ENCODE measurements at places on chromosomes 1 and 21.
A peak's percentile ranks its signal among the peaks of the same experiment; 100 is the strongest.

- DNase-seq = no peak
These were observed 311.5 kb upstream of the DEPDC1 start for GRCh38 chr1:68808351-68808750.

DNA sequence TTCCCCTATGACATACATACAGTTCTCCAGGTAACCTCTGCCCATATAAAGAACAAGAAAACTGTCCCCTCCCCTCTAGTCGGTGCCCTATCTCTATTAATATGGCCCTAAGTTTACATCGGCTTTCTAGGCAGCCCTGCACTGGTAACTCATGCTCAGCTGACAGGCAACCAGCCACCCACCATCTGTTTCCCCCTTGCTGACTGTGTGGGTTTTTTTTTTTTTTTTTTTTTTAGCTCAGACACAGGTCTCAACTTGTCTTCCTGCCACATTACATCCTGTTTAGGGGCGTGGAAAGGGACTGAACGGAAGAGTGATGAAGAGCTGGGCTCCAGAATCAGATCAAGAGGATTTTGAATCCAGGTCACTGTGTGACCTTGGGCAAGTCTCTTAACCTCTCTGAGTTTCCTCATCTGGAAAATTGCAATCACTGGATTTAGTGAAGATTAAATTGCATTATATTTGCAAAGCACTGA lies 14.0 kb downstream of the LAPTM5 start:
- DNase-seq = no peak

- no peak for DNase-seq
These were observed 27.4 kb downstream of the CHML start for GRCh38 chr1:241612533-241613477.

- DNase-seq = no peak
These were observed 1.6 kb downstream of the NSUN4 start for GRCh38 chr1:46342084-46342656.

GRCh38 chr1:3316340-3316943 lies 138.0 kb upstream of the ARHGEF16 start:
- no peak for DNase-seq

GRCh38 chr1:229342656-229343569 lies at the start of gene CCSAP:
Gene CCSAP, minus strand, starts transcription at chr1:229343047. Its CDS starts 582 bp downstream, at chr1:229342465.
- no peak for DNase-seq

- DNase-seq = peak; percentile 59
These were observed 441.6 kb downstream of the OMA1 start for GRCh38 chr1:58104960-58105359.

DNA sequence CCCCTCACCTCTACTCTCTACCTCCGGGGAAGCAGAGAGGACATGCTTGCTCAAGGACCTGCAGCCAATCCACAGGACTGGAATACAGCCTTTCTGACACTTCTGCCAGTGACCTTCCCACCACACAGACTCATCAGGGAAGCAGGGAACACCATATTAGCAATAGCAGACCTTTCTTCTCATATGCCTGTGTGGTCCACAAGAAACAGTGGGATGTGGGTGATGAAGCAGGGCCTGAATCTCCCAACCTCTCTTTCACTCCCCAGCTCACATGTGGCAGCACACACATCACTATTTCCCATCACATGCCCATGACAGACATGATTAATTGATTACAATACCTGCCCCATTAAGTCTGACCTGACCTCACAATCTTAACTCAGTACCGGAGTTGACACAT lies 695.1 kb downstream of the MATN1 start:
- no peak for DNase-seq

DNA sequence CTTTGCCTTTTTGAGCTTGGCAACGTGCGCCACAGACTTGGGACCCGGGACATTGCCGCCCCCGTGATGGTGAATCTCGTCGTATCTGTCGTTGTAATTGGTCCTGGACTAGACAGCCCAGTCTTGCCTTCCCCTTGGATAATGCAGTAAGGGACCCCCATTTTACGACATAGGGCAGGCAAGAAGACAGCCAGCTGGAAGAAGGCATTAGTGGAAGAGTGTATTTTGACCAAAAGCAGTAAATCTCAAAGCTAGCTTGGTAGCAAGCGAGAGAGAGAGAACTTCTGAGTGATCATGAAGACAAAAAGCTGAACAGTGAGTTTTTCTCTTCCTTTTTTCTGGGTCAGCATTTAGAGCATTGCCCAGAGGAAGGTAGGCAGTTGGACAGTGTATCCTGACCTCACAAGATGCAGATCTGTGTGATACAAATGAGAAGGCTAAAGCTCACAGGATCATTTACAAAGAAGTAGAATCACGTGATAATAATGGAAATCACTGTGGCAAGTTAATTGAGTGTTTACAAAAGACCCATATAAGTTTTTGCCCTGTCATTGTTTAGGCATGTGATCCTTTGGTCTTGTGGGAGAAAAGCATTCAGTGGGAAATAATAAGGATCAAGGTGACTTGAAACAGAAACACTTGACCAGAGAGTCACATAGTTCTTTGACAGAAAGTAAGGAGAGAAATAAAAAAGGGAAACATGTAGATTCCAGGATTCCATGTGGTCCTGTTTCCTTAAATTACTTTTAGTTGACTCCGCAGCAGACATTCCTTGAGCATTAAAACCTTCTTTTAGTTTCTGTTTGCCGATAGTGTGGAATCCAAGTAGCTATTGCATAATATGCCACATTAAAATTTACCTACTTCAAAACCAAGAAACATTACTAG lies 66.3 kb downstream of the CNST start:
- DNase-seq = no peak

- no peak for DNase-seq
These were observed 138.6 kb upstream of the FAM78B start for GRCh38 chr1:166305371-166305770.

DNA sequence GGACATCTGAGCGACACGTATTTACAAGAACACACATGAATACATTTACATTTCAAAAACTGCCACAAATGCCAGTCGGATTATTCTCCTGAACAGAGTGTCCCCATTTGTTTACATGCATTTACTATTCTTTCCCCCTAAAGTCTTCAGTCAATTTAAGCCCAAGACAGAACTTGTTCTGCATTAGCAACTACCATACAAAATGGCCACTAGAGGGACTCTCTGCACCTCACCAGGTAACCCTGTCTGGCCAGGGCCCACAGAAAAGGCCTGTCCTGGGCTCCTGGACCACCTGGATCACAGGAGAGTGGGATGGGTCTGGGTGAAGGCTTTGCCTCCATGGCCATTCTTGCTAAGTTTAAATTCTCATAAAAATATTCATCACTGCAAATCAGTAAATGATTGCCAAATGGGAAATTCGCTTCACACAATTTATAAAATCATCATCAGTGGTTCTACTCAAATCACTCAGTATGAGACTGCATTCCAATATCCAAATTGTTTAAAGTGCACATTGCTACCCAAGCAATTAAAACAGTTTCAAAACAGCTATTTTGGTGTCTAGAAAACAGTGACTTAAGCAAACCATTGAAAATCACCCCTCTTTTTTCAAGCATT lies 12.5 kb upstream of the GUCA2A start:
- DNase-seq = no peak

- DNase-seq = no peak
These were observed 23.9 kb upstream of the RUNX1 start for GRCh38 chr21:35072960-35073359.

DNA sequence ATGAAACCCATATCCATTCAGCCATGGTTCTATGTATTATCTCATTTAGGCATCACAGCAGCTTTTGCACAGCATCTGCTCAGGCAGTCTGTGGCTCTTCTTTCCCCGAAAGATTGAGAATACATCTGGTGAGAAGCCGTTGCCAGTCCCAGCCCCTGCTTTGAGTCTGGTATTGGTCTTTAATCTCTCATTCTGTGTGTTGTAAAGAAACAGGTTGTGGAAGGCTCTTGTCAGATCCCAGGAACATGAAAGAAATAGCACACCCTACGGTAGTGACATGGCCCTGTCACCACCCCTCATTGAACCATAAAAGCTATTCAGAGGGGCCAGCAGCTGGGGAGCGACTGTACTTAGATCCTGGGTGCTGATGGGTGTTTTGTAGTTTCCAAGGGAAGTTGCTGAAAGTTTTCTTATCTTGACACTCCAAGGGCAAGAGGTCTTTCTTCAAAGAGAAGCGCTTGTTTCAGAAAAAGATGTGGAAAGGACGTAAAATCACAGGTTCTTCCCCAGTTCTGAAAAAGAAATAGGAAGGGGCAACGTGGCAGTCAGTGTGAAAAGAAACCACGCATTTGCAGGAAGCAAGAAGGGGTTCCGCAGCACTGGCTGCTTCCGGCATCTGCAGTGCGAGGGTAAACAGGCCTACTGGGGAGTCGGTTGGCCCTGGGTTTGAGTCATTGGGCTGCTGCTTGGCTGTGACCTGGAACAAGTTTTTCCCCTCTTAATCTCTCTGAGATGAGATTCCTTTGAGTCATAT lies 145.0 kb downstream of the DHRS3 start:
- DNase-seq = no peak

DNA sequence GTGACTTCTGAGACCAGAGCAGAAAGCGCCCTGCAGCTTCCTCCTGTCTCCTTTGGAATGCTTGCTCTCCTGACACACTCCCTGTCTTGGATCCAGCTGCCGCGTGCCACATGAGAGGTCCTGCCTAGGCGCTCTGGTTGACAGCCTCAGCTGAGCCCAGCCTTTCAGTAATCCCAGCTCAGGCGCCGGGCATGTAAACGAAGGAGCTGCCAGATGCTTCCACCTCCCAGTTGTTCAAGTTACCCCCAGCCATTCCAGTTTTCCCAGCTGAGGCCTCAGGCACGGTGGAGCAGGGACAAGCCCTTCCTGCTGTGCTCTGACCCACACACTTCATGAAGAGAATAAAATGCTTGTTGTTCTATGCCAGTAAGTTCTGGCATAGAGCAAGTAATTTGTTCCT lies 14.3 kb upstream of the CD34 start:
- no peak for DNase-seq

DNA sequence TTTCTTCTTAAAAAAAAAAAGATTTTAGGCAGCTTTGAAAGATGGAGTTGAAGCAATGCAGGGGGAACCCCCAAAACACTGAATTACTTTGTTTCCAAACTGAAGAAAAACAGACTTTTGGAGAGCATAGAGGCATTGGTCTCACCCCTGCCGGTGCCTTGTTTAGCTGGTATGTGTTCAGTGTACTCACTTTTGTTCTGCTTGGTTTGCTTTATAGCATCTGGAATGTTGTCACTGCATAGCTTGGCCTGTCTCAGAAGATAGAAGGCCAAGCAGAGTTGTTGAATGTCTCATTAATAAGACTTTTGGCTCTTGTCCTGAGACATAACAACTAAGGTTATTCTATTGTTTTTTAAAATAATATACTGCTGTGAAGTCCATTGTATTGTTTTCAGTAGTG lies 6.9 kb downstream of the THRAP3 start:
- no peak for DNase-seq

DNA sequence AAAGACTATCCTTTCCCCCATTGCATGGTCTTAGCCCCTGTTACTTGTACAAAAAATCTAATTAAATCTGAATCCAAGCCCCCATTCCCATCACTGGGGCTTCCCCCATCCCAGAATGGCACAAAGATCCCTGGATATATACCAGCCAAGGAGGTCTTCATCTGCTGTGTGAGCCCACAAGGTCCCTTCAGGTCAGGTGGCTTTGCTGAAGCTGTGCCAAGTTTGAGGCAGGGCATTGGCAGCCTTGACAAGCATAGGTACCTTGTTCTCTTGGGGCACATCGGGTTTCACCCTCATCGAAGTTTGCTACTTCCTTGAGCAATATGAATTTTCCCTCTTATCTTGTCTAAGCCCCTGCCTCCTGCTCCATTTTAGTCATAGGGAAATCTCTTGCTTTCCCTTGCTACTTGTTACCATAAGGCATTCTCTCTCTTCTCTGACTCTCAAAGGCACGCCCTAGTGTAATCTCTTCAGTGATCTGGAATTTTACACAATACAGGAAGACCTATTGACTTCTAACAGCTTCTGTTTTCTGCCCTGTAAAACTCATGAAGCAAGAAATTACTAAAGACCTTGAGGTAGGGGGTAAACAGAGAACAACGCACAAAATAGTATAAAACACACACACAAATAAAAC lies 71.4 kb upstream of the COG2 start:
- no peak for DNase-seq

- DNase-seq = no peak
These were observed 22.7 kb downstream of the UBASH3A start for GRCh38 chr21:42426424-42426823.

DNA sequence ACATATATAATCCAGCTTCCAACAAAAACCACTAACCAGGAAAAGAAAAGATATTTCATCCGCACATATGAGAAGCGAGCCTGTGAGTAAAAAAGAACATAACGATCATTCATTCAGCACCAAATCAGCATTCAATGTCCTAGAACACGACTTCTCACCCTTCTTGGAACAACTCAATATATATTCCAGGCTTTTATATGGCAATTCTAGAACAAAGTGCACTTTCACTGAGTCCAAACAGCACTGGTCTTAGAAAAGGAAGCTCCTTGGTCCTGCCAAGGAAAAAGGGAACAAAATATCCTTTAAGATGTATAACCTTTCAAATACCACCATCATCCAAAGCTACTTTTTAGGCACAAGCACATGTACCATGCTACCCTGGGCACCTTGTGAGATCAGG lies 44.5 kb downstream of the RPL5 start:
- DNase-seq = no peak

- no peak for DNase-seq
These were observed at the start of gene DCDC2B for GRCh38 chr1:32208891-32209328. Gene DCDC2B, plus strand, starts transcription at chr1:32209089. Its CDS starts 5 bp downstream, at chr1:32209094.

DNA sequence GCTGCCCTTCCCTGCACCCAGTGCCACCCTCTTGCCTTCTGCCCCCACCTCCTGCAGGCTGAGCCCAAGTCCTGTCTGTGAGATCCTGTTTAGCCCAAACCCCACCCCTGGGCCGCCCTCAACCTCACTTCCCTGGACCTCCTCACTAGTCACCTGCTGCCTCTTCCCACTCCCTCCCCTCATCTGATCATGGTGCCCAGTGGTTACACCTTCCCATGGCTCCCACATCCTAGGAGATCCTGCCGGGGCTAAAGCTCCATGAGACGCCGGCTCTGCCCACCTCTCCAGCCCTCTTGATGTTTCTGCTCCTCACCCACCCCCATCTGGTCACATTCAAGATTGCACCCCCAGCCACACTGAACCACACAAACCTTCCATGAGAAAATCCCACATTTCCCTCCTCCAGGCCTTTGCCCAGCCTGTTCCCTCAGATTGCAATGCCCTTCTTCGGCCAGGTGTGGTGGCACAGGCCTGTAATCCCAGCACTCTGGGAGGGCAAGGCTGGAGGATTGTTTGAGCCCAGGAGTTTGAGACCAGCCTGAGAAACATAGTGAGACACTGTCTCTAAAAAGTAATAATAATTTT lies 17.0 kb downstream of the TTC39A start:
- DNase-seq = no peak

GRCh38 chr1:75415187-75415586 lies 195.7 kb downstream of the SLC44A5 start:
- DNase-seq = no peak

GRCh38 chr1:219900882-219901281 lies 27.5 kb downstream of the SLC30A10 start:
- no peak for DNase-seq

- DNase-seq = no peak
These were observed at the start of gene ADAMTS5 for GRCh38 chr21:26967062-26967913. Gene ADAMTS5, minus strand, starts transcription at chr21:26967088. Its CDS starts 697 bp downstream, at chr21:26966391.

GRCh38 chr1:213615226-213615916 lies 372.4 kb upstream of the PROX1 start:
- no peak for DNase-seq

GRCh38 chr1:245404527-245404926 lies 249.7 kb downstream of the KIF26B start:
- no peak for DNase-seq
